ENCODE measurements at places on chromosomes 16 and 17.
A peak's percentile ranks its signal among the peaks of the same experiment; 100 is the strongest.

DNA sequence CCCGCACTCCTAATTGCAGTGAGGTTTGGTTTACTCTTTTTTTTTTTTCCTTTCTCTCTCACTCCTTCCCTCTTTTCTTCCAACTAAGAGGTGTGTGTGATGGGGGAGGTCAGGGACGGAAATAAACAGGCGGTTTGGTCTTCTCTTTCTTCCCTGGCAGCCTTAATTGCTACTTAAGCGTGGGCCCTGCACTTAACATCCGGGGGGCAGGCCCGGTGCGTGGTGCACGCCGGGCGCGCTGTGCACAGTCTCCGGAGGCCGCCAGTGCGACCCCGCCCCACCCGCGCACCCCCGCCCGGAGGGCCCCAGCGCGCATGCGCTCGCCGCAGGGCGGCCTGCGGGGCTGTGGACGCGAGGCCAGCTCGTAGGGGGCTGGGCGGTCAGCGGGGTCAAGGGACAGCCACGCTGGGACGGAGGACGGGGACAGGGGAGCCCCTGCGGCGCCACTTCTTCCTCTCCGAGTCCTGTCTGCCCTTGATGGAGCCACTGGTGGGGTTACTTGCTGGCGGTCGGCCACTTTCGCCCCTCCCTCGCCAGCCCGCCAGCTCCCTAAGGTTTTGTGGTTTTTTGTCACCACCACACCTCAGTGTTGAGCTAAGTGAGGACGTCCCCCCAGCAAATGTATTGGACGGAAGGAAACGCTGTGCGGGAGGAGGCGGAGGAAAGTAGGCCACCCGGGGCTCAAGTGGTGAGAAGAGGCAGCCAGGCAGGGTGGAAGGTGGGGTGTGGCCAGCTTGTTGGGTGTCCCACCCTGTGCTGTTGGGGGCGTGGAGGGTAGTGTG, 120.9 kb downstream of the MRM1 start:
- DNase-seq: no peak

DNA sequence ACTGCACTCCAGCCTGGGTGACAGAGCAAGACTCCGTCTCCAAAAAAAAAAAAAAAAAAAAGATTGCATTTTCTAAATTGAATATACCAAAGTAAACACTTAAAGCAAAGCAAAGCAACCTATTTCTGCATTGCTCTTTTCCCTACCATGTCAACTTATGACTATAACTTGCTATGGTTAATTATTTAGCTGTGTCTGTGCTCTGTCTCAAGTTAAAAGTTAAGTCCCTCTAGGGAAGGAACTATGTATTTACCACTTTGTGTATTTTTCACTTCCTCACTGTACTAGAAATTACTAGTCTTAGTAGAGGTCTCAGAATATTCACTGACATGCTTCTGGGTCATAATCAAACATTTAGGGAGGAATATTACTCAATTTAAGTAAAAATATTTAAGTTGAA, 711.7 kb upstream of the SOX9 start:
- DNase-seq: no peak

DNA sequence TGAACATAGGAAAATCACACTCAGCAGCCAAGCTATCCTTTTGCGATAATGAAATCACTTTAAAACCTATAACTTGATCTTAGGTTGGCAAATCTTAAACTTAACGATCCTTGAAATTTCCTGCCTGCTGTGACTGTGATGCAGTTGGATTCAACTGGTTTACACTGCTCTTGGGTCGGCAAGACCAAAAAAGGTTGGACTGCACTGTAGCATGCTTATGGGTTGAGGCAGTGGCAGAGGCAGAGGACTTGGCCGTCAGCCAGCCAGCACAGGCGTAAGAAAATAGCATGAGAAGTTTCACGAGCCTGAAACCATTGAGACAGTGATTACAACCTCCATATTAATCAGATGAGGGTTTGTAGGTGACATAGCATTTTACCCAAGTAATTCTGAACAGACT, 21.4 kb downstream of the WSB1 start:
- DNase-seq: no peak

DNA sequence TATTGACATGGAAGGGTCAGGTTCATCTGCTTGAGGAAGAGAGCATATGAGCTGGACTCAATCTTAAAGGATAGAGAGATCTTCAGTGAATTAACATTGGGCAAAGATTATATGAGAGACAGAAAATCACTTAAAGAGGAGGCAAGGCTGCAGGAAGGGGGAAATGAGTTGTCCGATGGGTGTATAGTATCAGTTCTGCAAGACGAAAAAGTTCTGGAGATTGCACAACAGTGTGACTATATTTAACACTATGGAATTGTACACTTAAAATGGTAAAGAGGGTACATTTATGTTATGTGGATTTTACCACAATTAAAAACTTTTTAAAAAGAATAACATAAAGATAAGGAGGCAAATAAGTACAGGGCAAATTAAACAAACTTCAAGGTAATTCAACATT, 80.7 kb downstream of the HELZ start:
- DNase-seq: no peak

- no peak for DNase-seq
These were observed 12.5 kb downstream of the COTL1 start for GRCh38 chr16:84605339-84605848.

GRCh38 chr17:40122136-40122998, 596 bp downstream of the MSL1 start:
- DNase-seq: no peak

DNA sequence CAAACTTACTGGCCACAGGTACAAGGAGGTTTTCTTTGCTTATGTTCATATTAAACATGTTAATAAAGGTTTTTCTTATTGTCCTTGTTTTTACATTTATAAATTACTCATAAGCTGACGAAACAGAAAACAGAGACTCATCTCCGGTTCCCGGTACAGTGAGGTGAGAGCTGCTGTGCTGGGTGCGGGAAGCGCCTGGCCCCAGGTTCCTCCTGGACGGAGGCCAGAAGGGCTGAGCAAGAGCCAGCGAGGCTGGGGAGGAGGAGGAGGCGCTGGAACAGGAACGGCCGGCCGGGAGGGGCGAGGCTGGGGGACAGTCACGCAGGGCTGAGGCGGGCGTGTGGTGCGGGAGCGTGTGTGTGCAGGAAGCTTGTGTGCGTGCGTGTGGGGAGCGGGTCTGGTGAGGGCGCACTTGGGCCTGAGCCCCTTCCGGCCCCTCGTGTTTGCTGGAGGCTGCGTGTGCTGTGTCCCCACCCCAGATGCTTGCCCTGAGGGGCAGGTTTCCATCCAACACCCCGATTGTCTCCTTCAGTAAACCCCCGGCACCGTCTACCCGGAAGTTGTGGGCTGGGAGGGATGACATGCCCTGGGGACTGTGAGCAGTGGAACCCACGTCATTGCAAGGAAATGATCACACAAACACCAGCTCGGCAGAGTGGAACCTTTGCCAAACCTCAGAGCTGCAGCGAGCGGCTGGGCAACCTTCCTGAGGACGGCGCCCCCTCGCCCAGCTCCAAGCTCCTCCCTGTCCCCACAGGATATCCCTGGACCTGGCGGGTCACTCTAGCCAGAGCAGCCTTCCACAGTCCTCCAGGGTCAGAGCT, 19.5 kb downstream of the CD7 start:
- DNase-seq: peak; percentile 83

- DNase-seq: no peak
These were observed 4.2 kb upstream of the CCNF start for GRCh38 chr16:2425008-2425518.

GRCh38 chr16:73949574-73950320, 346.9 kb upstream of the PSMD7 start:
- DNase-seq: no peak

GRCh38 chr16:77443357-77444146, 8.7 kb upstream of the ADAMTS18 start:
- no peak for DNase-seq

GRCh38 chr17:58575511-58575910, 61.1 kb upstream of the MTMR4 start:
- no peak for DNase-seq

GRCh38 chr17:28843816-28844148, 1.2 kb upstream of the FAM222B start:
- no peak for DNase-seq

DNA sequence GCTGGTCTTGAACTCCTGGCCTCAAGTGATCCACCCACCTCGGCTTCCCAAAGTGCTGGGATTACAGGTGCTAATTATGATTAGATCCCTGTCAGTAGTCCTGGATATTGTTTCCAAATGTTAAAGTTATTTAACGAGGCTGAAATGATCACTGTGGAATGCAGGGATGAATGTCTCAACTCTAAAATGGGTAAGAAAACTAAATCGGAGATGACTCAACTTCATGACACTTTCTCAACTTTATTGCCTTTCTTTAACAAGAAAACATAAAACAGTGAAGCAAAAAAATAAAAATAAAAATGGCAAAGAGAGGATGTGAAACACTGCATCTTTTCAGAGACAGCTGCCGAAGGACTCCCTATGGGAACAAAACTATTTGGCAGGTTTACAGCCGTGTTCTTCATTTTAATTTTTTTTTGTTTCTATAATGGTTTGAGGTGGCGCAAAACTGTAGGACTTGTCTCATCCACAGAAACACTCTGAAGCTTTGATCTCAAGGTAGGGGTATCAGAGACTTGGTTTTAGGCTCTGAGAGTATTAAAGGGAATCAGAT, 382.0 kb downstream of the GRIN2A start:
- no peak for DNase-seq

GRCh38 chr17:37065486-37066321, 117.0 kb downstream of the AATF start:
- DNase-seq: no peak

GRCh38 chr17:68325961-68326360, 34.7 kb downstream of the ARSG start:
- no peak for DNase-seq

DNA sequence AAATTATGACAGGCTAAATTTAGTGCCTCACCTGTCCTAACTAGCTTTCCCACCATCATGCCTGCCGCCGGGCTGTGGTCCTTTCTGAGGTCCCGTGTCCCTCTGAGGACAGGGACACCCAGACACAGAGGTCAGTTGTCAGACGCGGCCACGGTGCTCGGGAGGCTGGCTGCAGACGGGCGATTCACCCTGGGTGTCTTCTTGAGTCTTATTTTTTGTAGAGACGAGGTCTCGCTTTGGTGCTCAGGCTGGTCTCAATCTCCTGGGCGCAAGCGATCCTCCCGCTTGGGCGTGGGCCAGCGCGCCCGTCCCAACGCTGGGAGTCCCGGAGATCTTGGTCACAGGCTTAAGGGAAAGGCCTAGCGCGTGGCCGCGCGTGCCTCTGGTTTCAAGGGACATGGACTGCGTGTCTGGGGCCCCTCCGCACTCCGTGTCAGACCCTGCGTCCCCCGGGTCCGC, 797 bp upstream of the RAB11FIP3 start:
- DNase-seq: peak; percentile 46

DNA sequence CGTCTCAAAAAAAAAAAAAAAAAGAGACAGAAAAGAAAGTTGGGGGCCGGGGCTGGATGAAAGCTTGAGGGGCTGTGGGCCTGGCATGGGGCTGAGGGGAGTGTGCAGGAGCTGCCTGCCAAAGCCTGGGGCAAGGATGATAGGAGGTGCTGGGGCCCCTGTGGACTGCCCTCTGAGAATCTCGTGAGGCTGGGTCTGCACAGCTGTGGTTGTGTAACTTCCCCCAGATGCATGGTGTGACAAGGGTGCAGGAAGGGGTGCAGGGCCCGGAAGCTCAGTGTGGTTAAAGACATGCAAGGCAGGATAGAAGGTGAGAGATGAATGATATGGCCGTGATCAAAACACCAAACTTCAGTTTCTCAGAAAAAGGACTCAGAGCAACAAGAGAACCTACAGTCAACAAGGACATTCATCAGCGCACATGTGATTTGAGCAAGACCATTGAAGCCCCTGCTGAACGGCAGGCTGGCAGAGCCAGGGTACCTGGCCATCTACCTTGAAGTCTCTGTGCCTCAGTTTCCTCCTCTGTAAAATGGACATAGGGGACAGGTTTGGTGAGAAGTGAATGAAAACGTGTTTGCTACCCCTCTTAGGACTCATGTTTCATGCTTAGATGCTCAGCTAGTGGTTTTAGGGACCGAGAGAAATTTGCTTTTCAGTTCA, 9.6 kb downstream of the IL32 start:
- DNase-seq: no peak

DNA sequence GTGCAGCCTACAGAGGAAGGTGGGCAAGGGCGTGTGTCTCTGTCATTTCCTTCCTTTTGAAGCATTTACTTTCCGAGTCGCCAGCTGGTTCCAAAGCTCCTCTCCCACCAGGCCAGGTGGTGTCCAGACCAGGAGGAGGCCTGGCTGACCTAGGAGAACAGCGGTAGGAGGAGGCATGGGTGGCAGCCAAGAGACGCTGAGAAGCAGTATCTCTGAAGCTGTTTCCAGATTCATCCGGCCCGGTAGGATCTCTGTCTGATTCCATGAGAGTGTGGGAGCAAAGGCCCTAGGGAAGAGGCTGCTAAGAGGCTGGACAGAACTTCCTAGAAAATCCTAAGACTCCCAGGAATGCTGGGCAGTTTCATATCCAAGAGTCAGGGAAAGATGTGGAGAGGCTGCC, 20.3 kb downstream of the MEOX1 start:
- no peak for DNase-seq

DNA sequence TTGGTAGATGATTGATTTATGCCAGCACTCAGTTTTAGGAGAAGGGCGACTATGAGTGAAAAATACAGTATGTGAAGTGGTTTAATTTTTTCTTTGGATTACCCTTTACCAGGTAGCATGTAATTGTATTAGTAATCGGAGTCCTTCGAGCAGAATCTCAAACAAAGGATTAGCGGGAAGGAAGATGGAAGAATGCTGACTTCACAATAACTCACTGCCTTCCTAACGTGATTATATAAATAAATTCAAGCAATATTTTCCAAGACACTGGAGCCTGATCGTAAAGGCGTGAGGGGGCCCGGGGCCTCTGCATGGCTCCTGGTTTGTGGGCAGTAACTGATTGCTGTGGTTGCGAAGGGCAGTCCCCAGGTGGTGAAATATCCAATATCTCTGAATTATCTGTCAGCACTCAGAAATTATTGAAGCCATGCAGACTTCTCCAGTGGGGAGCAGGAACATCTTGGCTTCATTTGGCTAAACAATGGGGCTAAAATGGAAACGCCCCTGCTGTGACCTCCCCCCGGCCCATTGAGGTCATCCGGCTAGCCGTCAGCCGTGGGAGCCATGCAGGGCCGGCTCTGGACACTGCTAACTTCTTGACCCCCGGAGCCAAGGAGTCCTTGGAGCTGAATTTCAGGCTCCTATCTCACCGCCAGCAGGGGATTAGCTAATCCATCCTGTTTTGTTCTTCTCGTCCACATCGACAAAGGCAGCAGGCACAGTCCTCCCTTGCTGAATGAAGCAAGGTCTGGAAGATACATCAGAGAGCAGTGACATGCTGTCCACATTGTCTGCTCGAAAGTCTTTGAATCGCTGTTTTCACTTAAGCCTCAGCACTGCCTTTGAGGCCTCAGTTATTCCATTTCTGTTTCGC, 295.9 kb upstream of the N4BP1 start:
- DNase-seq: no peak

DNA sequence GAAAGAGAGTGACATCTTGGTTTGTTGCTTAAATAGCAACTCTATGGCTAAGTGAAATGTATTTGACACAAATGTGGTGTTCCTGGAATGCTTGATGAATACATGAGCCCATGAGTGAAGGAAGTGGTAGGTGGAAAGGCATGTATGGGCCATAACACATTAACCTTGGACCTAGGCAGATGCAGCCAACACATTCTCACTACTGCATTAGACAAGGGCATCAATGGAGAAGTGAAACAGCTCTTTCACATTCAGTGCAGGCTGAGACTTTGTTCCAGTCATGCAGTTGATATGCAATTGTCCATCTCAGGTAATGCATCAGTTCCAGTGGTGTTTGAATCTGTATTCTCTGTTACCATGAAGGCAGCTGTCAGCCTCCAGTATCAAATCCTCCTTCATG, 133.6 kb downstream of the HS3ST3B1 start:
- no peak for DNase-seq

- DNase-seq: no peak
These were observed 106.5 kb downstream of the MGAT5B start for GRCh38 chr17:76974721-76975120.

Measured in T1000 (cell line).